ENCODE measurements at places on chromosomes 1 and 21.
A peak's percentile ranks its signal among the peaks of the same experiment; 100 is the strongest.

- no peak for DNase-seq
Observed at GRCh38 chr1:246294263-246294662, 212.8 kb downstream of the SMYD3 start.

DNA sequence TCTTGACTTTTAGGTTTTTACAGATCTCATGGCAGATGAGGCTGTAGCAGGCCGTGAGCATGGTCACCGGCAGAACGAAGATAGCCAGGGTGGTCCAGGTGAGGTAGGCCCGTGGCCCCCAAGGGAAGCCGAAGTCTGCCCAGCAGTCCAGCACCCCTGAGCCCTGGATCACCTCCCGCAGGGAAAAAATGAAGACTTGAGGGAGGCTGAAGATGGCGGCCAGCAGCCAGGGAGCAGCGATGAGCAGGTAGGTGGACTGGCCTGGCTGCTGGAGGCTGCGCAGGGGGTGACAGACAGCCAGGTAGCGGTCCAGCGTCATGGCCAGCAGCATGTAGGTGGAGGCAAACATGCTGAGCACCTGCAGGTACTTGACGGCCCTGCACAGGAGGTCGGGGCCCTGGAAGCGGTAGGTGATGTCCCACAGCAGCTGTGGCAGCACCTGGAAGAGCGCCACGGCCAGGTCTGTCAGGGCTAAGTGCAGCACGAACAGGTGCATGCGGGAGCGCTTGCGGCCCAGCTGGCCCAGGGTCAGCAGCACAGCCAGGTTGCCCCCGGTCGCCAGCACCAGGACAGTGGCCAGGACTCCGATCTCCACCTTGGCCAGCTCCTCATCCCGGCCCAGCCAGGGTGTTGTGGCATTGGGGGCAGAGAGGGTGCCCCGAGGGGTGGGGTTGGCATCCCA lies 856 bp downstream of the AVPR1B start:
- no peak for DNase-seq

GRCh38 chr21:42892582-42892930 lies 553 bp upstream of the NDUFV3 start:
- no peak for DNase-seq

- no peak for DNase-seq
Observed at GRCh38 chr1:17513131-17513530, 26.4 kb upstream of the ARHGEF10L start.

- DNase-seq: no peak
Observed at GRCh38 chr1:54277451-54278341, 77.7 kb downstream of the MRPL37 start.

- no peak for DNase-seq
Observed at GRCh38 chr1:153403421-153404085, 12.7 kb upstream of the S100A8 start.

- DNase-seq: no peak
Observed at GRCh38 chr1:45275054-45275453, 51.6 kb upstream of the HPDL start.

DNA sequence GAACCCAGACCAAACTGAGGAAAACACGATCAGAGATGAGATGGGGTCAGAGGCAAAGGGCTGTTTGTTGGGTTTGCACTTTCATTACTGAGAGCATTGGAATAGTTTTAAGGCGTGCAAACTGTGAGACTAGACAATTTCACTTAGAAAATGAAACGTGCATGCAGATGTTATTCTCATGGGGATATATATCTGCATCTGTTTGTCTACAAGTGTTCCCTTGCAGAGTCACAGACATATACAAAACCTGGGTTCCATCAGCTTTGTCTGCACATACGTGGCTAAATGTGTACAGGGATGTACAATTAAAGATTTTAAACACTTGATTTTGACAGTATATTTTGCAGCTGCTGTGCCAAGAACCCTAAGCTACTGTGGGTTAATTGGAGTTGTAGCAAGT lies 355.4 kb downstream of the KIF26B start:
- DNase-seq: no peak

- DNase-seq: no peak
Observed at GRCh38 chr1:77476475-77476874, 194.7 kb downstream of the AK5 start.

DNA sequence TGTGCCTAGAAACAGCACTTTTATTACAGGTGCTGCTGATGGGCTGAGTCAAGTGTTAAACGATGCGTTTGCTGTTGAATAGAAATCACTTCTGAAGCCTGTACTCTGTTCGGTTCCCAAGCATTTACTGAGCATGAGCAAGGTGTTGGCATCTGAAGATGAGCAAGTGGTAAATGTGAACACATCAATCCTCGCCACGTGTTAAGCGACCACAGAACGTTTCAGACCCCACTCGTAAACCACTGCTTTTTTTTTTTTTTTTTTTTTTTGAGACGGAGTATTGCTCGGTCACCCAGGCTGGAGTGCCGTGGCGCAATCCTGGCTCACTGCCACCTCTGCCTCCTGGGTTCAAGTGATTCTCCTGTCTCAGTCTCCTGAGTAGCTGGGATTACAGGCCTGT lies 241.2 kb downstream of the SETD4 start:
- DNase-seq: no peak

DNA sequence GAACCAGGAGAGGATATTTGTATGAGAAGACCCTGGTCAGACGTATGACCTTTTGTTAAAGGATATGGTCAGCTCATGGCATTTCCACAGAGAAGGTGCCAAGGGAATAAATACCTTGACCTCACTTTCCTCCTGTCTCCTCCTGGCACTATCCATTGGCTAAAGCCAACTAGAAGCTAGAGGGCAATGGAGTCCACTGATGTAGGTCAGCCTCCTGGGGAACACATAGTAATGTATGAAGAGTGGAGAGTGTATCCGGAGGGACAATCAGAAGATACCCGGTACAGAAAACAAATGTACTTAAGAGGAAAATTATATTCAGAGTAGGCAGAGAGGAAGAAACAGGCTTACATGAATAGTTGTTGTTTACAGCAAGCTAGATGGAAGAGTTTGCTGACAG lies 698 bp upstream of the NTMT2 start:
- no peak for DNase-seq

- DNase-seq: no peak
Observed at GRCh38 chr1:199867601-199868000, 159.9 kb upstream of the NR5A2 start.

DNA sequence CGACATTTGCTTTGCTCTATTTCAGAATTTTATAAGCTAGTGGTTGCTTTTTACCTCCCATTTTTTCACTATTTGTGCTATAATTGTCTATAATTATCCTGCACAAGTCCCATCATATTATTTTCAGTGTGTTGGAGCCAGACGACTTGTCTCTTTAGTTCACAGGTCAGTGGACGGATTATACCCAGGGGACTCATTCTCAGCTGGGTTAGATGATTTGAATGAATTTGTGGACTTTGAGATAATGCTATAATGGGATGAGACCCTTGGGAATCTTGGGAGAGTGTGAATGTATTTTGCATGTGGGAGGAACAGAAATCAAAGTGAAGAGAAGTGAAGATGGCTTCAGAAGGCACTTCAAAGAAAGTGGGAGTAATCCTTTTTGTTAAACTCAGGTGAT lies 31.5 kb upstream of the KCNK1 start:
- DNase-seq: no peak

DNA sequence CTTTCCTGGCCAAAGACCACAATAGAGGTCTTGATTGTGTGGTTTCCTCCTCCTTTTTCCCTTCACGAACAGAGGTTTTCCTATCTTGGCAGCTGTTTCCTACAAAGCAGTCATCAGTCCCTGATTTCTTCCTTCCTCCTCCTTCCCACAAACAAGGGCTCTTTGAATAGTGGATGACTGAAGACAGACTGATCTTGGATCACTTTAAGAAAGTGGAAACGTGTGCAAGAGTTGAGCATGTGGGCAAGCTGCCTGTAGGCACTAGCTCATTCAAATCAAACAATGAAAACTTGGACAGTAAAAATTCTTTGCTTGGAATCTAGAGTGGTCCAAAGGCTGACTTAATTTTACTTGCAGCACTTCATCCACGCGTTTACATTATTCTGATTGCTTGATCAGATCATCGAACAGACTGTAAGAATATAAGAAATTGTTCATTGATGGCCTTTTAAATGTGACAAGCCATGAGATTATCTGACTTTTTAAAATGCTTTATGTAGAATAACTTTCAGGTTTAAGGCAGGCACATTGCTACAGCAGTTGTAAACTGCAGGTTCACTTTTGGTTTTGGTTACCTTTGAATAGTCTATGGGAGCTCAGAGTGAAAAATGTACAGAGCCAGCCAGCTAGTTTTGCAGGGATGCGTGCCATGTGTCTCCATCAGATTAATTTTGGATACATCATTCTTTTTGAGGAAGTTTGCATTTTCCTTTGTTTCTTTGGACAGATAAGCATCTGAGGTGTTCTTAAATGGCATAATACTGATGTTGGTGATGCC lies 34.4 kb downstream of the ADGRL2 start:
- no peak for DNase-seq

DNA sequence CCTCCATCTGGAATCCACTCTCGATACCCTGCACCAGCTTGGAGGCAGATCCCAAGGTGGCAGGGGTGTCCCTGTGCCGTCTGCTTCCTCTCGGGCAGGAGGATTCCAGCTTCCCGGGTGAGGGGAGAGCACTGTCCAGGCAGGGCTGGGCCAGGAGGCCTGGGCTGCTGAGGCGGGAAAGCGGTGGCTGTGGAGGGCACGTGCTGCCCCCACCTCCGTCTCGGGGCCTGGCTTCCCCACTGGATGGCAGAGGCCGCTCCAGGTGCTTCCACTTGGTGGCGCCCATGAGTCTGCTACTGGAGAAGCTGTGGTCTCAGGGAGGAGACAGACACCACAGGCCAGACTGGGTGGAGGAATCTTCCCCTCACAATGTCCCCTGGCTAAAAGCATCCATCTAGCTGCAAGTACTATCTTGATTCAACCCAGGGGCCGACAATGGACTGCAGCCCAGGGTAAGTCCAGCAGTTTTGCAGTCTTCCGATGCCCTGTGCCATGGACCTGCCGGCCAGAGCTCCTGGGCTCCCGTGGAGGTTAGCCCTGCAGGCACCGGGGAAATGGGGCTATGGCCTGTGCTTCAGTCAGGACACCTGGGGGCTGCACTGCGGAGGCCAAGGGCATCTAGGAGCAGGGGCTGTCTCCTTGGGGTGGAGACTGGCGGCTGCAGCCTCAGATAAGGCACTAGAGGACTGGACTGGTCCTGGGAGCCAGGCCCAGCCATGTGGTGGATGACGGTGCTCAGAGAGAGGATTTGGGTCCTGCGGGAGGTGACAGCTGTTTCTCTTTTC lies 41.3 kb upstream of the EIF4G3 start:
- peak; percentile 38 for DNase-seq

- no peak for DNase-seq
Observed at GRCh38 chr1:214453109-214453722, 98.2 kb downstream of the PTPN14 start.

DNA sequence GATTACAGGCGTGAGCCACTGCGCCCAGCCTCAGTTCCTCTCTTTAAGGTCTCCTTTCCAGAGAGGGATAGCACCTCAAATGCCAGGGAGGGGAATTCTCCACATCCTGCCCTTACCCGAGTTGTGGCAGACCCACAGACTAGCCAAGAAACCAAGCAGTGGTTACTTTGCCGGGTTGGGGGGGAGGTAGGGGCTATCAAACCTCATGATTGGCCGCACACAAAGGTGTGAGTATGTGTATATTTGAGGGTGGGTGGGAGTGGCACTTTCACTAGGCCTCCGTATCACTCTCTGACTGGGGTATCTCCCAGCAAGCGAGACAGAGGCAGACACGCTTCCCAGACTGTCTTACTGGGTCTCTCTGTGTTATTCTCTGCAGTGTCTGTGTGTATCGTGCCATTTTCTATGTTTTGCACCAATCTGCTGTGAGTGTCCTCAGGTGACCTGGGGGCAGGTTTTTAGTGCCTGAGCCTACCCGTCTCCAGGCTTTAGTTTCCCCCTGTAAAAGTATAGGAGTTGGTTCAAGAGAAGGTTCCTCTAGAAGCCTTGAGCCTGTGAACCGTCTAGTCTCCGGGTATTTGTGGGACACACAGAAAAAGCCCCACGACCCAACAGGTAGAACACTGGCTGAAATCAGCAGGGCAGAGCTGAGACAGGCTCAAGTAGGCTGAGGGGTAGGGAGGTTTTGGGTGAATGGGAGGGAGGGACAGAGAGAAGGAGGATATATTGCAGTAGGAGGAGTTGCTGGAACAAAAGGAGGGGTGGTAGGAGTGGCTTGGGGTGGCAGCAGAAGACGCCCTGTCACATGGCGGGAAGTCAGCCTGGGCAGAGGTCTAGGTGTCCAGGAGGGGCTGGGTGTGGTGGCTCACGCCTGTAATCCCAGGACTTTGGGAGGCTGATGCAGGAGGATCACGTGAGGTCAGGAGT lies 10.3 kb downstream of the LMNA start:
- DNase-seq: peak; percentile 26

DNA sequence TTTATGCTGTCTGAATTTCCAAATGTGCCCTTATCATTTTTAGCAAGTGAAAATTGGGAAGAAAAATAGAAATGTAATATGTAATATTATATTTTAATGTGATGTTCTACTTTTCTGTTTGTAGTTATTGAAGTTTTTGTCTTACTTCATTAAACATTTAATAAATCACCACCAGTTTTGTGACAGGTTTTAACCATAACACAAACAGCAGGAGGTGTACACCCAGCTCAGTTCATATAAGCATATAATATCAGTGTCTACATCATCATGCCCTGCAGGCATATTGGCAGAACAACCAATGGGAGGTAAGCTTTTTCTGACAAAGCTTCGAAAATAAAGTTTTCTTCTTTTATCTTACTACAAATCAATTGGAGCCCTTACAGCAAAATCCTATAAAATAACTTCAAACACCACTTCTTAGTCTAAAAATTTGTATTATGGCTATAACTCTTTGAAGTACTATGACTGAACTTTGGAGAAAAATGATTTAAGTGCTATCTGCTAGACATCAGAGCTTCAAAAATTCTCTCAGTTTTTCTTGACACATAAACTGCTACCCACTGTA lies 236.7 kb downstream of the BARHL2 start:
- no peak for DNase-seq

- peak; percentile 46 for DNase-seq
Observed at GRCh38 chr1:156641761-156642264, at the start of gene BCAN. Gene BCAN (plus strand): TSS chr1:156642117. CDS start chr1:156646055, 3,938 bp downstream.

DNA sequence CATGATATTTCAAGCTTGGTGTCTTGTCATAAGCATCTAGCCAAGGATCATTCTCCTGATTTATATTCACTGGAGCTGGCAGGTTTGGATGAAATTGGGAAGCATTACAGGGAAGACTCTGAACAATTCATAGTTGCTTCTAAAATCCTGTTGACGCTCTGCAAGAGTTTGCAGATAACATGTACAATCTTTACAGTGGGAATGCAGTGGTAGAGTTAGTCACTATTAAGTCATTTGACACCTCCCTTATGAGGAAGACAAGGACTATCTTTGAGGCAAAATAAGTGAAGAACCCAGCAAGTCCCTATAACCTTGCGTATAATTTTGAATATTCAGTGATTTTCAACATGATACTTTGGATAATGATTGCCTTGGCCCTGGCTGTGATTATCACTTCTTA lies 45.3 kb upstream of the CRB1 start:
- DNase-seq: no peak

- DNase-seq: peak; percentile 72
Observed at GRCh38 chr1:179706339-179706941, 36.7 kb upstream of the FAM163A start.
